SK-N-SH treated with all-trans-retinoic acid at 6 μM for 48 hours (cell line): ENCODE measurements at places on chromosomes 5 and 9.
A peak's percentile ranks its signal among the peaks of the same experiment; 100 is the strongest.

GRCh38 chr5:96584712-96585111 lies 77.5 kb upstream of the CAST start:
- ATAC-seq: no peak

GRCh38 chr9:75604661-75605060 lies 285.8 kb upstream of the PCSK5 start:
- ATAC-seq: no peak

DNA sequence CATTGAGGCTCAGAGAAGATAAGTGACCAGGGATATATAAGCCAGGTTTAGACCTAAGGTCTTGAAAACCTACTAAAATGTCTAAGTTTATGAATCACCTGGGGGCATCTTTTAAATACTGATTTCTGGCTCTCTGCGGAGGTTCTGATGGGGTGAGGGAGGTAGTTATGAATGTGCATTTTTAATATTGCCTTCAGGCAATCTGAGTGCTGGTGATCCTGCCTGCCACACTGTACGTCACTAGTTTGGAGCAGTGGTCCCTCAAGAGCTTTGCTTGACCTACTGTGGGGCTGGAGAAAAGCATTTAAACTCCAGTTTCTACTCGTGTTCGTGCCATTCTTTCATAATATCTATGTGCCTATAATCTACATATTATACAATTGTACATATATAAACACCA lies 36.1 kb downstream of the KLF4 start:
- ATAC-seq: no peak

DNA sequence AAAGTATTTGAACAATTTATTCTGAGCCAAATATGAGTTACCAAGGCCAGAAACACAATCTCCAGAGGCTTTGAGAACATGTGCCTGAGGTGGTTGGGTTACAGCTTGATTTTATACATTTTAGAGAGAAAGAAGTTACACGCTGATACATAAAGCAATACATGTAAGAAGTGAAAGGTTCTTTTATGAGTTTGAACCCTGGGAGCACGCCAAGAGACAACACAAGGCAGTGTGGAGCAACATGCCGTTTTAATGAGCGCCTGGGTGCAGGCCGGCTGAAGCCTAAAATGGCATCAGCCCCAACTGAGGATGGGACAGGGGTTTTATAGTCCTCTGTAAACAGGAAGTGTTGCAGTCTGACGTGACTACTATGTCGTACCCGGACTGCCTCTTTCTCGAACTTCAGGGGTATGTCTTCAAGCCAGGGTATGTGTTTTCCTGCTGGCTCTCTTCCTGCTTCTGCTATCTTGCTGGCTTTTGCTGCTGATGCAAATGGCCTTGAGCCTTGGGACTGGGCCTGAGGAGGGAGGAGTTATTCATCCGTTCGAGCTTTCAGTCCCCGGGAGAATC lies 193.7 kb downstream of the CYLC2 start:
- ATAC-seq: no peak

DNA sequence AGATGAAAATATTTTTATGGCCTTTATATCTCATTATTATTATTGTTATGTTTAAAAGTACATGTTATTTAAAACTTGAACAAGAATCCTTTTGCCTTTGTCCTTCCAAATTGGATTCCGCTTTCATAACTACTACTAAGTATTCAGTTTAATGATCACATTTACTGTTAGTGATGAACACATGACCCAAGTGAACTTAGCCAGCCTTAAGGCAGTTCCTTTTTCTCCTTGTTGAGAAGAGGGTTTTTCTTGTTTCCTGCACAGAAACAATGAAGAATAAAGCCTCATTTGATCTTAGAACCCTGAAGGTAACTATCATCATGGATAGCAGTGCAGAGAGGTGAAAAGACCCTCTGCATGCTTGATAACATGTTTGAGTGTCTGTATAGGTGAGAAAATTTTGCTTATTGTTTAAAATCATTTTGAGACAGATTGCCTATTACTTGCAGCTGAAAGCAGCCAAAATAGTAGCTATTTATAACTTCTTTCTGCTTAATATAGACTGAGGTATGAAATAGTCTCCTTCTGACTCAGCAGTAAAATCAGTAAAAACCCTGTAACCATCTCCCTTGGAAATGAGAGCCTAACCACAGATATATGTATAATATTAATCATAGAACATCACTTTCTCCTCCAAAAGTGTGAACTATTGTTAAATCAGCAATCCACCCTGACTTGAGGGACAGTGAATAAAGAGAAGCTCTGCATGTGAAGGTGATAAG lies 266.2 kb downstream of the SPATA31D1 start:
- ATAC-seq: no peak; the same call in 2 of the 3 replicates

DNA sequence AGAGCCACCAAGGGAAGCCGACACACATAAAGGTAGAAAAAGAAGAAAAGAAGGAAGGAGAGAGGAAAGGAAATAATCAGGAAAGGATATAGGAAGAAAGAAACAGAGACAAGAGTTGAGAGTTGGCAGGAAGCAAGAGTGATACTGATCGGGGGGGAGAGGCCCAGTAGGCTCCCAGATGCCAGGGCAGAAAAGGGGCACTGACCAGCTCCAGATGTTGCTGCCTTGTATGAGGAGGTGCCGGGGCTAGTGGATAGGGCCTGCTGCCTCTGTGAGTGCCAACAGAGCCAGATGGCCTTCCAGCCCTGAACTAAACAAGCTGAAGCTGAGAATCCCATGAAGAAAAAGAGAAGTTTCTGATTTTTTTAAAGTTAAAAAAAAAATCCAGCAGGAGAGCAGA lies 82.0 kb upstream of the TRIM32 start:
- peak; percentile 57; the same call in 1 of the 3 replicates for ATAC-seq

- ATAC-seq: no peak
Observed at GRCh38 chr9:95249986-95250385, 67.5 kb downstream of the FANCC start.

- ATAC-seq: no peak
Observed at GRCh38 chr5:16378762-16379161, 86.8 kb downstream of the ZNF622 start.

DNA sequence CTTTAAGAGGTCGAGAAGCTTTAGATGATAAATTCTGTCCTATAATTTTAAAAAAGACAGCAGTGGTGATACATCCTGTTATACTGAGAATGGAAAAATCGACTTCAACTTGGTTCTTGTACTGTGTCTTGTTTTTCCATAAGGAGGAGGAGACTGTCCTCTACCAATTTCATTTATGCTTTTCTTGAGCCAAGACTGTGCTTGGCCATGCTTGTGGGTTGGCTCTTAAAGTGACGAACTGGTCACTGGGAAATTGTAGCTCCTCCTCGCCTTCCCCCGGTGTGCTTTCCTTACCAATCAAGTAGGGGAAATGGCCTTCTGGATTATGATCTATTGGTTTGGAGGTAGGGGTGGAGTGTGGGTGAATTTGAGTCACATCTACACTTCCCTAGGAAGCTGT lies 67.1 kb upstream of the HSPB3 start:
- ATAC-seq: no peak

- ATAC-seq: no peak
Observed at GRCh38 chr9:8637626-8638025, 838.0 kb upstream of the DMAC1 start.

- no peak for ATAC-seq
Observed at GRCh38 chr5:72428669-72429068, 78.5 kb downstream of the ZNF366 start.

DNA sequence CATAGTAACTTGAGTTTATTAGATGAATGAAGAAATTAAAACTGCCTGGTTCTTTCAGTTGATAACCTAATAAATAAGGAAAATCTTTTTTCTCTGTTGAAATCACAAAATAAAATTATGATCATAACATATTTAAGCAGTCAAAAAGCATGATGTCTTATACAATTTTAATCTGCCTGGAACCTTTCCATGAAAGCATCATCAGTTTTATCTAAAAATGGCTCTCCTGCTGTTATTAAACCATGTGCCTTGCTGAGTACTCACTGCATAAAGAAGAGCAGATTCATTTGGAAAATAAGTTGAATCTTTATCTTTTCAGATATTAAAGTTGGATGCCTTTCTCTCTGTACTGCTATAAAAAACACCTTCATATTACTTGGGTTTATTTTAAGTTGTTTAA lies 148.8 kb downstream of the SLC24A2 start:
- no peak for ATAC-seq

- no peak for ATAC-seq
Observed at GRCh38 chr5:143427122-143427735, 23.7 kb upstream of the NR3C1 start.

DNA sequence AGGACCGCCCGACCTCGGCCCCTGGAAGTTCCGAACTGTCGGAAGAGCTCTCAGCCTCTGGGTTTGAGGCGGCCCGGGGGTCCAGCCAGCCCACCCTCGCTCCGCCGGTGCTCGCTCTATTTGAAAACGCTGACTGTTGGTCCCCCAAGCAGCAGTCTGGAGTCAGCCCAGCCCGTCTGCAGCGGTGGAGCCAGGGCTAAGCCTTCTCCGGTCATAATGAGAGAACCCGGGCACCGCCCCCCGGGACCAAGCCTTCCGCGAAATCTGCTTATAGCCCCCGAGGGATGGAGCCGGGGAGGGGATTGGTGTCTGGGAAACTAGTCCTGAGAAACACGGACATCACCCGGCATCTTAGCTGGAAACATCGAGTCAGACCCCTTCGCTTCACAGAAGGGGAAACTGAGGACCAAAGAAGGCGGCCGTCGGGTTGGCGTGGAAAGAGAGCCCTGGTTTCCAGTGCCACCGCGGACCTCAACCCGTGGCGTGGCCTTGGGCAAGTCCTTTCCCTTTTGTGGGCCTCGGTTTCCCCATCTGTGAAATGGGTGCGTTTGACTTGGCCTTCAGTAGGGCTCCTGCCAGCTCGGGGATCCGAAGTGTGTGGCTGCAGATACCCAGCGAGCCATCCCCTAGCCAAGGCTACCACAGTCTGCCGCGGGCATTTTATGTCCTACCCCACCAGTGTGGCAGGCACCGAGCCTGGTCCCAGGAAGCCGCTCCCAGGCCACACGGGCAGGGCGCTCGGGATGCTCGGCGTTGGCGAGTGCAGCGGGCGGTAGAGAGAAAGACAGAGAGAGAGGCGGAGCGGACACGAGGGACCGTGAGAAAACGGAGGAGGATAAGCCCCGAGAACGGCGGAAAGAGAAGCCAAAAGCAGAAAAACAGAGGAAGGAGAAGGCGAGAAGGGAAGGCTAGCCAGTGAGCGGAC lies 857 bp downstream of the ADAM19 start:
- ATAC-seq: peak; percentile 51

DNA sequence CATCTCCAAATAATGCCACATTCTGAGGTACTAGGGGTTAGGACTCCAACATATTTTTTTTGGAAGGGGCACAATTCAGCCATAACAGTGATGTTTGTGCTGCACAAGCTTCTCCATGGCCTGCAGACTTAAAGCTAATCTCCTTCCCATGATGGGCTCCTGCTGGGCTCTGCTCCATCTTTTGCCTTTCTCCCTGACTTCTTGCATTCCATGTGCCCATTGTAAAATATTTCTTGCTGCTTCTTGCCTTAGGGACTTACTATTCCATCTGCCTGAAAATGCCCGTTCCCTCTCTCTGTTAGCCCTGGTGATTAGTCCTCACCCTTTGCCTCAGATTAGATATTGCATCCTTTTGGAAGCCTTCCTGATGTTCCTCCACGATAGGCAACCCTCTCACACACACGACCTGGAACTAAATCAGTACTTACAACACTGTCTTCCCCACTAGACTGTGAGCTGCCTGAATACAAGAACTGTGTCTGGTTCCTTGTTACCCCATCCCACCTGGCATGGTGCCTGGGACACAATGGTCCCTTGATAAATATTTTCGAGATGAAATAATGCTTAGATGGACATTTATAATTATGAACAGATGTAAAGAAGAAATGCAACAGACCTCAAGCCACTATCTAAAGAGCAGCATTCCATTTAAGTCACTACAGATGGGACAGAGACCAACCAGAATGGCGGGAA lies 33.5 kb downstream of the OR1J1 start:
- peak; percentile 26; the same call in 2 of the 3 replicates for ATAC-seq

DNA sequence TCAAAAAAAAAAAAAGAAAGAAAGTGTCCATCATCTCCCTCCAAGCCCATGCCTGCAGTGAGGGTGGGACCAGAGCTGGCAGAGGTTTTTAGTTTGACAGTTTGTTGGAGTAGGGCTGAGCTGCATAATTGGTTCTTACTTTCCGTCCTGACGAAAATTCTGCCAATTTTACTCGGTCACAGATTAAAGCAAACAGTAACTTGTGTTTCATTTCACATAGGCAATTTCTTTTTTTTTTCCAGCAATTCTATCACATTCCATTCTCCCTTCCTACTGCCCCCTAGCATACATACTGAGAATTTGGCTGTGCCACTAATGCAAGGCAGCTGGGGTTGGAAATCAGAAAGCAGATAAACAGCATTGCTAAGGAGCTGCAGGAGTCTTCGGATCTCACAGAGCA lies 132.4 kb downstream of the FRMD3 start:
- ATAC-seq: peak; percentile 59; the same call in 2 of the 3 replicates

DNA sequence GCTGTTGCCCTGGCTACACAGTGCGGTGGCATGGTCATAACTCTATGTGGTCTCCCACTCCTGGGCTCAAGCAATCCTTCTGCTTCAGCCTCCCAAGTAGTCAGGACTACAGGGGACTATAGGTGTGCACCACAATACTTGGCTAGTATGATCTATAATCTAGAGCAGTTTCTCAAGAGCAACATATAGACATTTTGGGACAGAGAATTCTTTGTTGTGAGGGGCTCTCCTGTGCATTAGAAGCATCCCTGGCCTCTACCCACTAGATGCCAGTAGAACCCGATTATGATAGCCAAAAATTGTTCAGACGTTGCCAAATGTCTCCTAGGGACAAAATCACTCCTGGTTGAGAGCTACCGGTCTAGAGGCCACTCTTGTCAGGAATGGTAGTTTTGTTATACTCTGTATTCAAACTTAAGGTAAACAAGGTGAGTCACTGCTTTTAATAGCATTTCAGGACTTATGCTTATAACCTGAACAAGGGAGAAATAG lies 7.2 kb downstream of the ANKHD1 start:
- no peak; the same call in 2 of the 3 replicates for ATAC-seq

- ATAC-seq: no peak
Observed at GRCh38 chr5:107878661-107879060, 207.9 kb upstream of the EFNA5 start.

DNA sequence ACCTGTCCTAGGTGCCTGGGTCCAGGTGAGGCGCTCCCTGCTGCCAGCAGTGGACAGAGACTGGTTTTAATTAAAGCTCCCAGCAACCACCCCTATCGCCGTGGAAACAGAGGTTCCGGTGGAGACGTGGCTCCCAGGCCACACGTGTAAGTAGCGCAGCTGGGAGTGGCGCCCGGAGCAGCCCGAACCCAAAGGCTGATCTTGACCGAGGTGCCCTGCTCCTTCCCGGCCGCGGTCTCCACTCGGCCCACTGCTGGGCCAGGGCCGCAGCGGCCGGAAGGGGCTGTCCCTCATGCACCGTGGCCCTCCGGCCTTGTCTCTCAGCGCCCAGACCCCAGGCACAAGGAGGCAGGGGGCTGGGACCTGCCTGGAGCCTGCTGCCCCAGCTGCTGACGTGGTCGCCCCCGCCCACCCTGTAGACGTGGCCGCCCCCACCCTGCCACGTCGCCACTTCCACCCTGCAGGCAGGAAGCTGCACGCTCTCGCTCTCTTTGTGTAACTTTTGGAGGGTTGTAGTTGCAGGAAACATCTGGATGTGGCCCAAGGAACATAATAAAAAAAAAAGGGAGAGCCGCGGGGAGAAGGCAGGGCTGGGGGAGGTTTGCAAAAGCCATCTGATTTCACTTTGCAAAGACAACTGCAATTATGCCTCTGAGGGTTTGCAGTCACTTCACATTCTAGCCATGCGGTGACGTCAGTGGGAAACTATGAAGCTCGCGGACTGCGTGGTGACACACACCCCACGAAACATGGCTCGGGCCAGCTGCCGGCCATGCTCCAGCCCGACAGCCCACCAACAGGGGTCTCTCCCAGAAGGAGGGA lies 129.9 kb downstream of the RXRA start:
- peak; percentile 86 for ATAC-seq

- no peak for ATAC-seq
Observed at GRCh38 chr9:119148855-119149254, 220.4 kb downstream of the BRINP1 start.

GRCh38 chr5:54017580-54017979 lies 292.8 kb downstream of the ARL15 start:
- no peak for ATAC-seq
